A375 (cell line): ENCODE measurements at places on chromosomes 7 and 10. TPM values are rescaled to one million over a fixed set of nuclear protein-coding genes. Genes with fewer than 3 reads are reported as not detected.

CLEC2L gene
- total RNA-seq: not detected in 2 replicates

SAP25 gene
- total RNA-seq: not detected in 2 replicates

AGAP5 gene
- total RNA-seq: 2.3 and 2.9 TPM in 2 replicates

HTR7 gene
- total RNA-seq: 18.0 and 22.4 TPM in 2 replicates

ERCC6 gene
- 14.9 and 15.9 TPM in 2 replicates for total RNA-seq

ELMO1 gene
- total RNA-seq: 27.4 and 31.5 TPM in 2 replicates

GPRIN2 gene
- total RNA-seq: not detected in 2 replicates

LIPF gene
- not detected in 2 replicates for total RNA-seq

RPS24 gene
- total RNA-seq: 3,510 and 4,350 TPM in 2 replicates

SLC13A1 gene
- total RNA-seq: not detected in 2 replicates

SLC26A3 gene
- total RNA-seq: not detected in 2 replicates

SDK1 gene
- total RNA-seq: 3.5 and 5.0 TPM in 2 replicates

PARP12 gene
- total RNA-seq: 18.8 and 21.7 TPM in 2 replicates

RBP4 gene
- total RNA-seq: 0.82 and 1.0 TPM in 2 replicates

GSTO2 gene
- total RNA-seq: 0.29 and 1.4 TPM in 2 replicates

TMEM178B gene
- 0.21 and 0.45 TPM in 2 replicates for total RNA-seq

NOLC1 gene
- 132 and 158 TPM in 2 replicates for total RNA-seq

PGAM2 gene
- 2.6 and 3.0 TPM in 2 replicates for total RNA-seq

ELN gene
- total RNA-seq: 0.04 TPM in 1 of 2 replicates, not detected in the other

PRKCQ gene
- 3.0 and 3.7 TPM in 2 replicates for total RNA-seq

TDRD1 gene
- total RNA-seq: not detected in 2 replicates

UBE2D1 gene
- total RNA-seq: 5.7 and 6.0 TPM in 2 replicates

AMPH gene
- total RNA-seq: 0.42 and 1.1 TPM in 2 replicates
